ENCODE measurements at places on chromosomes 1 and 21.

- DNase-seq: no peak
Observed at GRCh38 chr21:35537604-35538003, 488.5 kb upstream of the RUNX1 start.

GRCh38 chr1:180057883-180058396 lies 96.7 kb upstream of the QSOX1 start:
- no peak for DNase-seq

DNA sequence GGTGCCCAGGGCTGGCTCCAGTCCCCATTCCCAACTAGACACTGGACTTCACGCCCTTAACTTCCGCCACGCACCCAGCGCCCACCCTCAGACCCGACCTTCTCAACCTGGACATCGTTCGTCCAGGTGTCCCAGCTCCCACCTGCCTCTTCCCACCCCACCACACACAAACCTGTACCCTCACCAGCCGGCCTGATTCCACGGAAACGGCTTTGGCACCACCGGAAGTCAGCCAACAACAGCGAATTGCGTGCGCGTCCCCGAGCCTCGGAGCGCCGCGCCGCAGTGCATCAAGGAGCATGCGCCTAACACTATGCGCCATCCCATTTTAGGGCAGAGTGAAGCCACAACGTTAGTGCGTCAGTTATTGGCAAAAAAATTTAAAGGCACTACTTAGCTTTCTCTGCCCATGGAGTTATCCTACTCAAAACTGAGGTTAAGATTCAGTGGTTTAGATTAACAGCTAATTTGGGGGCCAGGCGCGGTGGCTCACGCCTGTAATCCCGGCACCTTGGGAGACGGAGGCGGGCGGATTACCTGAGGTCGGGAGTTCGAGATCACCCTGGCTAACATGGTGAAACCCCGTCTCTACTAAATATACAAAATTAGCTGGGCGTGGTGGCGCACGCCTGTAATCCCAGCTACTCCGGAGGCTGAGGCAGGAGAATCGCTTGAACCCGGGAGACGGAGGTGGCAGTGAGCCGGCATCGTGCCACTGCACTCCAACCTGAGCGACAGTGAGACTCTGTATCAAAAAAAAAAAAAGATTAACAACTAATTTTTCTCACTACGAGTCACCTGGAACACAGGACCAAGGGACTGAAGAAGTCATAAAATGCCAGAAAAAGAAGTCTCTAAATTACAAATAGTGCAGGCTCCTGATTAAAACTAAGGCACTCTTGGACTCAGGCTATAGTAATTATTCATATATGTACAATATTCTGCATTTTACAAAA lies at the start of gene GON4L:
GON4L (minus strand) TSS at position 240 of the 956 bp plus-strand sequence. CDS start 3,434 bp downstream, outside the sequence.
- DNase-seq: peak; percentile 92

DNA sequence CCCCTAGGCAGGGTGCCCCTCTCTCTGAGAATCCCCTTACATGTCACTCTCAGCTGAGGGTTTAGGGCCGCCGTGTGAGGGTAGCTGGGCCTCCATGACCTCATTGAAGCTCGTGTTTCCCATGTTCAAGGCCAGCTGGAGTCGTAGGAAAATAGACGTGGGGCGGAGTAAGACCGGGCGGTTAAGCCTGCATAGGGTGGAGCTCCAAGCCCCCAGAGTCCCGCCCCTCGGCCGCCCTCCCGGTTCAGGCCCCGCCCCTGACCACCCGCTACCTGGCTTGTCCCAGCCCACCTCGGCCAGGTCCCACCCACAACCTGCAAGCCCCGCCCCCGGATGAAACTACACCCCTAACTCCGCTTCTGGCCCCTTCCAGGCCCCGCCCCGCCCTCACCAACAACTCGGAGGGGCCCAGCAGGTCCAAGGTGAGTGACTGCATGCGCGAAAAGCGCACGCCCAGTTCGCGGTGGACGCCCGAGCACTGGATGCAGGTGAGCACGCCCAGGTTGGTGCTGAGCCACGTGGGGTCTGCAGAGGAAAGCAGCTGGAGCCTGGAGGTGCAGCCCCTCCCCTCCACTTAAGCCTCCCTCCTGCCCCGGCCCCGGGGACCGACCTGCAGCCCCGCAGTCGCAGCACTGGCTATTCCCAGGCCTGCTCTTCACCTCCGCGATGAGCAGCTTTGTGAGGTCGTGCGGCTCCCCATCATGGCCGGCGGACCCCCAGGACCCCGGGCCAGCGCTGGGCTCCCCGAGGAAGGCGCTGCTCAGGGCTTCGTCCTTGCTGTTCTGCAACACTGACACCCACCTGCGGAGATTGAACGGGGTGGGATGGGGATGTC lies 12.2 kb upstream of the TCEA3 start:
- no peak for DNase-seq

GRCh38 chr1:153260585-153261280 lies 1.2 kb downstream of the LORICRIN start:
- DNase-seq: peak; percentile 79

DNA sequence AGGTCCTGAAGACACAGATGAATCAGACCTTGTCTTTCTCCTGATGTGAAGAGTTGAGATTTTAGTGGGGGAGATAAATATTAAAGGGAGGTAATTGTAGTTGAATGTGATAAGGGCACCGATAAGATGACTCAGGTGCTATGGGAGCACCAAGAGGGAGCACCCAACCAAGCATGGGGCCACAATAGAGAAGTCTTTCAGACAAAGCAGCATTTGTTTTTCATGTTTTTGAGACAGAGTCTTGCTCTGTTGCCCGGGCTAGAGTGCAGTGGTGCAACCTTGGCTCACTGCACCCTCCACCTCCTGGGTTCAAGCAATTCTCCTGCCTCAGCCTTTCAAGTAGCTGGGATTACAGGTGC lies 16.2 kb downstream of the SZT2 start:
- DNase-seq: no peak

- DNase-seq: peak; percentile 78
Observed at GRCh38 chr1:200971955-200972711, 51.4 kb downstream of the KIF21B start.

- no peak for DNase-seq
Observed at GRCh38 chr1:226446094-226446493, 38.2 kb upstream of the PARP1 start.

GRCh38 chr1:24177161-24177560 lies 9.9 kb downstream of the IFNLR1 start:
- DNase-seq: no peak

GRCh38 chr1:28118640-28119307 lies 30.4 kb upstream of the EYA3 start:
- DNase-seq: no peak

- no peak for DNase-seq
Observed at GRCh38 chr1:61190153-61190552, 107.8 kb downstream of the NFIA start.

DNA sequence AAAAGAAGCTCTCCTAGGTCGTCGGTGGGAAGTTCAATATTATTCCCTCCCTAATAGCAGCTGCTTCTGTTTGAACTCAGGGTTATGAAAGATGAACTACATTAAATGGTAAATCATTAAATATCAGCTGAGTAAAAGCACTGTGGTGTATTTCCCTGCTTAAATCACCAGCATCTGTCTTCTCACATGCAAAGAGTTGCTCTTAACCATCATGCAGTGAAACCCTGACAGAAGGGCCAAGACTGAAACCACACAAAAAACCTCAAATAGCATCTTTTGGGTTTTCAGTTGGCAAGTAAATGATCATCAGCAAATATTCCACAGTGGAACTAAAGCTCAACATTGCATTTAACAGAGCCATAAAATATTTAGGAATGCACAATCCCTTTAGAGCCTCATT lies 380.0 kb upstream of the ADGRL2 start:
- DNase-seq: no peak

- no peak for DNase-seq
Observed at GRCh38 chr21:44985441-44986401, 45.9 kb downstream of the SLX9 start.

GRCh38 chr1:26109229-26110164 lies 2.1 kb upstream of the PDIK1L start:
- DNase-seq: no peak

- no peak for DNase-seq
Observed at GRCh38 chr21:25234857-25235801, 372.2 kb downstream of the MRPL39 start.

GRCh38 chr21:38544661-38545060 lies 46.4 kb upstream of the ERG start:
- no peak for DNase-seq

DNA sequence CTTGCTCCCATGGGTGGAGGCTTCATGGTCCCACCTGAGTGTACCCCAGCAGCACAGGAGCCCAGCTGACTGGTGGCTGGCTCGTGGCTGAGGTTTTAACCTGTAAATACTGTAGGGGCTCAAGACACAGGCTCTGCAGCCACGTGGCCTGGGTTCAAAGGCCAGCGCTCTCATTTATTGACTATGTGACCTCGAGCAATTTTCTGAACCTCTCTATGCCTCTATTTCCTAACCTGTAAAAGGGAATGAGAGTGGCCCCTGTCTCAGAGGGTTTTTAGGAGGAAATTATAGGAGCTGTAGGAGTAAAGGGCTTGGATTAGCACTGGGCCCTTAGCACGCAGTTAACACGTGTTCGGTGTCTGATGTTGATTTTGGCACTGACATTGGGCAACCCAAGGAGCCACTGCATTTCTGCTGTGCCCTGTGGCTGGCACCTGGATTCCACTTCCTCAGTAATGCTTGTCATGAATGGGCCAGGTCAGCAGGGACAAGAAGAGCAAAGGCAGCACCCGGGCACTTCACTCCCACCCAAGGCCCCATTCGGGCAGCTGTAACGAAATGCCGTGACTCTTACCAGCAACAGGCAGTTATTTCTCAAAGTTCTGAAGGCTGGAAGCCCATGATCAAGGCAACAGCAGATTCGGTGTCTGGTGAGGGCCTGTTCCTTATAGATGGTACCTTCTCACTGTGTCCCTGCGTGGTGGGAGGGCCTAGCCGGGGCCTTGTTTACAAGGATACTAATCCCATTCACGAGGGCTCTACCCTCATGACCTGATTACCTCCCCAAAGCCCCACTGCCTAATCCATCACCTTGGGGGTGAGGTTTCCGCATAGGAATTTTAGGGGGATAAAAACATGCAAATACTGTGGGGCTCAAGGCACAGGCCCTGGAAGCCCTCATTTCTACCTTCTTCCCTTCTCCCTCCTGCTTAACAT lies 25.2 kb downstream of the ARHGEF10L start:
- peak; percentile 50 for DNase-seq

All from retina (tissue), 1 donor.